ENCODE measurements at places on chromosomes 16 and 17.
A peak's percentile ranks its signal among the peaks of the same experiment; 100 is the strongest.

DNA sequence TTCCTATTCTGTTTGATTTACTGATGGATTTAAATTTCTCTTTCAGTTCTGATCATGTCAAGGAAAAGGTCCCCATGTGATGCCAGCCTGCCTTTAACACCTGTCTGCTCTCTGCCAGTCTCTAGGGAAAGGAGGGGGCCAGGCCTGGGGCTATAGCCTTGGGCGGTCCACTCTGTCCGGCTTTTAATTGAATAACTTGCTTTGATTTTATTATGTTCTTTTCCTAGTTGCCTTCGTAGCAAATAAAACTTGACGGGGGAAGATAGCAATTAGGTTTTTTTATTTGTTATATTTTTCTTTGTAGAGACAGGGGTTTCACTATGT lies 47.6 kb downstream of the ABAT start:
- no peak for DNase-seq

GRCh38 chr16:22063888-22064467 lies 28.4 kb upstream of the VWA3A start:
- DNase-seq, result no peak

GRCh38 chr17:74467221-74467951 lies 952 bp downstream of the CD300A start:
- peak; percentile 29 for DNase-seq

- no peak for DNase-seq
Measured at GRCh38 chr17:29458066-29458465, 67.9 kb downstream of the TAOK1 start.

DNA sequence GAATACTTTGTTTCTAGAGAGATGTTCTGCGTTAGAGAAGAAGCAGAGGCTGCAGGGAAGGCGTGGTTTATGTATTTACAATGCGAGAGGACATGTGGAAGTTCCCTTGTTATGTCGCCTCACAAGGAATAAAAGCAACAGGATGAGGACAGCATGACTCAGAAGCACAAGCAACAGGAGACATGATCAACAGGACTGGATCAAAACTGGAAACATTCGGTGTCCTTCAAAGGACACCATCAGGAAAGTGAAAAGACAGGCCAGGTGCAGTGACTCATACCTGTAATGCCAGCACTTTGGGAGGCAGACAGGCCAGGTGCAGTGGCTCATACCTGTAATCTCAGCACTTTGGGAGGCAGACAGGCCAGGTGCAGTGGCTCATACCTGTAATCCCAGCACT lies 52.6 kb downstream of the CCDC57 start:
- DNase-seq, result no peak

Measured in AML-193 (cell line).